ENCODE measurements at places on chromosomes 7 and 10.

GRCh38 chr10:33559105-33559504, 224.6 kb upstream of the NRP1 start:
- no peak for DNase-seq

DNA sequence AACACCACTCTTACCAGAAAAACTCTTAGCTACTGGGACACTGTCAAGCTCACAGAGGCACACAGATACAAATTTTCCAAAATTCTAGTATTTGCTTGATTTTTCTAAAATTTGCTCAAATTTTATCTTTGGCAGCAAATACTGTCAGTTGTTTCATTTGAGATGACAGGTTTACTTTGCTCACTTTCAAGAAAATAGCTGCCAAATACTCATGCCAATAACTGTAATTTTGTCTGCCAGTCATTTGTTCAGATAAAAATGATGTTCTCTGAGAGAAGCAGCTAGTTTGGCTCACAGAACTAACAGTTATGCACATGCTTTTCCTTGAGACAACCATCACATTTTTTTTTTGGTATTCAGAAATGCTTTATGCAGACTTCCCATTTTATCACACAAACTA, 82.8 kb downstream of the LRRC18 start:
- DNase-seq: no peak

DNA sequence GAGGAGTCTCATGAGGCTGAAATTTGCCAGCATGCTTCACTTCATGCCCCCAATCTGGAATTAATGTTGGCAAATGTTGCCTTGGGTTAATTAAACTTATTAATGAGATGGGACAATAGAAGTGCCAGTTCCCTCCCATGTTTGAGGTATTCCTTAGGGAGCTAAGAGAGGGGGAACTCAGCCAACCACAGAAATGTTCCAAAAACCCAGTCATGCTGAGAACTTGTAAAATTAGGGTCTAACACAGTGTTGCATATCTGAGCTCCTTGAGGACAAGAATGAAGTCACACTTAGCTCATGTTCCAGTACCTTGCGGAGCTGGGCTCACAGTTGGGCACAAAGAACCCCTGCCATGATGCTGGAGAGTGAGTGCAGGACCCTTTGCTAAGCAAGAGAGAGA, 89.4 kb downstream of the OAT start:
- no peak for DNase-seq

DNA sequence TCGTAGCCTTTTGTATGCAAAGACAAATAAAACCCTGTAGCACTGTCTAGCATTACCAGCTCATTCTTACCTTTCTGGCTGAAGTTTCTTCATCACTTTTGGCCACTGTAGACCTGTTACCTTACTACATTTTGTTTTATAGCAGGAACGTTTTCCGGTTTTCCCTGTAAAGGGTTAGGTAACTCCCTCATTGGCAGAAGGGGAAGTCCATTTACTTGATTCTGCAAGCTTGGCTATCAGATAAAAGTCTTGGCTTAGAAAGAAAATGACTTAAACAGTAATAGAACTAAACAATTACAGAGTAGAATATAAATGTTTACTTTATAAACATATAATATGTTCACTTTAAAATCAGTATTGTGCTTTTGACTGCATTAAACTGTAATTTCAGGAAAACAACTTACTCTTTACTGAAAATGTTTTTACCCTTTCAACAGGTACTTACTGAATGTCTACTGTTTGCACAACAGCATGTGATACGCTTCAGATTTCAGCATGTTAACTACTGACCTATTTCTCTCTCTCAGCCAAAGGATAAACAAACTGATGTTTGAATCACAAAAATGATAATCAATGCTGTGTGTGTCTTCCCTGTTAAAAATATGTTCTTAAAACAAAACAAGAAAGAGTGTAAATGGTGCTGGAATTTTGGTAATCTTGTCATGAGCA, 67.1 kb downstream of the OTUD1 start:
- DNase-seq: no peak

DNA sequence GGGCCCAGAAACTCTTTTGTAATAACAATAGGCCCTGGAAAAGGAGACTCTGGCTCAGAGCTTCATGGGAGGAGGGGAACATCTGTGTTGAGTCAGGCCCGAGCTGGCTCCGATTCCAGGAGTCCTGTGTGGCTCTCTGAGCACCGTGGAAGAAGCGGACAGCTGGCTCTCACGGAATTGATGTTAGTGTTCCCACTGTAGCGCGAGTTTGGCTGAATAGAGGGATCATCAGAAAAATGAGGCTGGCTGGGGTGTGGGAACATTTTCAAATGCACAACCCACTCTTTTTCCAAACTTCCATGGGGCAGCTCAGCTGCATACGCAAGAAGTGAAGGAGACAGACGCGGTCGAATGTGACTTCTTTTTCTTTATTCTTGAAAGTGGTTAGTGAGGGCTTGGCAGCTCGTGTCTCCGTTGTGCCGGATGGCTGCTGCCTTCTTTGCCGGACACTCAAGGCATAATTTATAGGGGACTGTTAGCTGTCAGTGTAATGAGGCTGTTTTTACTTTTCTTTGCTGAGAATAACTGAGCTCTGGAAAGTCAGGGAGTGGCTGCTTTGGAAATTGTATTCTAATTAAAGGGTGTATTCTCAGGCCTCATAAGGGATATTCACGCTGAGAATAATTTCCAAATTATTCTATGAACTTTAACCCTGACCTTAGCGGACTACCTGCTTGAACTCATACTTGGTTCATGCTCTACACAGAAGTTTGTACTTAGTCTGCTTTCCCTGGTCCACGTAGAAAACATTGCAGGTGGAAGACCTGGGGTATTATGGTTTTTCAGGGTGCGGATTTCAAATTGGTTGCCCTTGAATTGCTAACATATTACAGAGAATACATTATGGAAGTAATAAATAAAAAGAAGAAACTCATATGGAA, 23.1 kb downstream of the MDFIC start:
- no peak for DNase-seq

GRCh38 chr7:28316489-28316888, 95.8 kb upstream of the CREB5 start:
- DNase-seq: no peak

DNA sequence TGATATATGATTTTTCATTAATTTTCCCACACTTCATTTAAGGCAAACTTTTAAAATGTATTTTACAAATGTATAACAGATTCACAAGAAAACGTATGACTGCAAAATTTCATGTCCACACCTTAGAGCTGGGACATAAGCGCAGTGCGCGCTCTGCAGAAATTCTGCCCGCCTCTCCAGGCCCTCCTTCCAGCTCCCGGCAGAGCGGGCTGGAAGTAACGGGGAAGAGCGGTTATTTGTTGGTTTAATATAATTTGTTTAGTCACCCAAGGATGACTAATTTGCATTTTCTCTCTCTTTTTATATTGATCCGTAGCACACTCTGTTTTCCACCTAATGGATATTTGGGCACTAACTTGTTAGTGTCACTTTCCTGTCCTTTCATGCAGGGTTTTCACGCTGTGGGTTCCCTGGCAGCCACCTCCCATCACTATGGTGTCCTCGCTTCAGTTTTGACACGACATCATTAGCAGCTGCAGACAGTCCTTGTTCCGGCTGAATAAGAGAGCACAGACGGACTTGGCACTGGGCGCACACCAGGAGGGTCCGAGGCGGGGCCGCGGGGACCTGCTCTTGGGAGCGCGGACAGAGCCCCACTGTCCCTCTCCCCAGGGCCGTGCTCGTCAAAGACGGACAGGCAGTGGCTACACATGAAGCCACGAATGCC, 129.2 kb upstream of the SEC61G start:
- no peak for DNase-seq

DNA sequence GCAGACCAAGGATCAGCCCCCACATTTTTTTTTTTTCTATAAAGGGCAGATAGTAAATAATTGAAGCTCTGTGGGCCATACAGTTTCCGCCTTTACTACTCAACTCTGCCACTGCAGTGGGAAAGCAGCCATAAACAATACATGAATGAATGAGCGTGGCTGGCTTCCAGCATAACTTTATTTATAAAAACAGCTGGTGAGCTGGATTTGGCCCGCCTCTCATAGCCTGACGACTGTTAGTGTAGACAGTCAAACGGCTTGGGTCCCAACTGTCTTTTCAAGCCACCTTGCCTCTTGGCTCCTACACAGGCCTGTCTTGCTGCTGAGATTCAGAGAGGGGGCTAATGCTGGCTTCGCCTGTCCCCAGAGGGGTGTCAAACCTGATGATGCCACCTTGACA, 169.8 kb upstream of the GPR26 start:
- DNase-seq: no peak

All from Caco-2 (cell line).